ENCODE measurements at places on chromosomes 11 and 22. TPM values are rescaled to one million over a fixed set of nuclear protein-coding genes. Genes with fewer than 3 reads are reported as not detected.
A peak's percentile ranks its signal among the peaks of the same experiment; 100 is the strongest.

PNPLA3 gene
- not detected for total RNA-seq

GRCh38 chr11:32893093-32893342, 407 bp downstream of the QSER1 start:
- DNase-seq = no peak

DNA sequence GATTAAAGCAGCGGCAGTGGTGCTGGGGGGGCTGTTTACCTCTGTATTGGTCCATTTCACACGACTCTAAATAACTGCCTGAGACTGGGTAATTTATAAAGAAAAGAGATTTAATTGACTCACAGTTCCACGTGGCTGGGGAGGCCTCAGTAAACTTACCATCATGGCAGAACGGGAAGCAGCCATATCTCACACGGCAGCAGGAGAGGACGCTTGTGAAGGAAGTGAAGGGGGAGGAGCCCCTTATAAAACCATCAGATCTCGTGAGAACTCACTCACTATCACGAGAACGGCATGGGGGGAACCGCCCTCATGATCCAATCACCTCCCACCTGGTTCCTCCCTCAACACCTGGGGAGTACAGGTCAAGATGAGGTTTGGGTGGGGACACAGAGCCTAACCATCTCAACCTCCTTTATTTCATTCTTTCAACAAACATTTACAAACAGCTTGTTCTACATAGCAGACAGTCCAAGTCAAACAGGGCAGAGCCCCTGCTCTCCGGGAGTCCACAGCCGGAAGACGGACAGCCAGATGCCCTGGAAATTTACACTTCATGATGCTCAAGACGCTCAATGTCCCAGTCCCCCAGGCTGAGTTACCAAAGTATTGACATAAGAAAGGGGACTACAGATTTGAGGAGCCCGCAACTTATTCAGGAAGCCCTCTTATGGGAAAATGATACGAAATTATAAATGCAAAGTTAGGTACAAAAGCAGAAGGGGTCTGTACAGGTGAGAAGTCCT, 26.3 kb upstream of the HMGXB4 start:
- peak; percentile 42 for DNase-seq

DNA sequence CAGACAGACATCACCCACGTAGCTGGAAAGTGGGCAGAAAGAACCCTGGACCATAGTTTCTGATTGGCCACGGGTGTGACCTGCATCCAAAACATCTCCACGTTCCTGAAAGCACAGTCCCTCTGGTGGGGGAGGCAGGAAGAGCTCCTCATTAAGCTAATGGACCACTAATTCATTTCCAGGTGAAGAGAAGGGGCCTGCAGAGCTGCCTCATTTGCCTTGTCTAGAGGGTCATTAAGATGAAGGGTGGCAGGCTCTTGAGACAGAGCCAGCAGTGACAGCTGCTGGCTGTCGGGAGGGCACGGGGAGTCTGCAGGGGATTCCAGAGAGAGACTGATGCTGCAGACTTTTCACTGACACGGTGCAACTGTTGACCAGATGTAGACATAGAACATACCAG, 149.6 kb upstream of the OPCML start:
- DNase-seq = no peak

DNA sequence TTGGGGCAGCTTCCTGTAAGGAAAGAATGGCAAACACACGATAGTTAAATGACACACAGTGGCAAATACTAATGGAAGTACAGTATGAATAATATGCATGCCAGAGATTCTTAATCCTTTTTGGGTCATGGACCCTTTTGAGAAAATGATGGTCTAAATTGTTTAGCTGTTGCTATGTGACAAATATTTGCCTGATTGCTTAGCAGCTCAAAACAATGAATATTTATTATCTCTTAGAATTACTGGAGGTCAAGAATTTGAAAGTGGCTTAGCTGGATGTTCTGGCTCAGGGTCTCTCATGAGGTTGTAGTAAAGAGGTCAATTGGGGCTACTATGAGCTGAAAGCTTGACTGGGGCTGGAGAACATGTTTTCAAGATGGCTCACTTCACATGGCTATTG, 69.7 kb downstream of the FANCF start:
- no peak for DNase-seq

DNA sequence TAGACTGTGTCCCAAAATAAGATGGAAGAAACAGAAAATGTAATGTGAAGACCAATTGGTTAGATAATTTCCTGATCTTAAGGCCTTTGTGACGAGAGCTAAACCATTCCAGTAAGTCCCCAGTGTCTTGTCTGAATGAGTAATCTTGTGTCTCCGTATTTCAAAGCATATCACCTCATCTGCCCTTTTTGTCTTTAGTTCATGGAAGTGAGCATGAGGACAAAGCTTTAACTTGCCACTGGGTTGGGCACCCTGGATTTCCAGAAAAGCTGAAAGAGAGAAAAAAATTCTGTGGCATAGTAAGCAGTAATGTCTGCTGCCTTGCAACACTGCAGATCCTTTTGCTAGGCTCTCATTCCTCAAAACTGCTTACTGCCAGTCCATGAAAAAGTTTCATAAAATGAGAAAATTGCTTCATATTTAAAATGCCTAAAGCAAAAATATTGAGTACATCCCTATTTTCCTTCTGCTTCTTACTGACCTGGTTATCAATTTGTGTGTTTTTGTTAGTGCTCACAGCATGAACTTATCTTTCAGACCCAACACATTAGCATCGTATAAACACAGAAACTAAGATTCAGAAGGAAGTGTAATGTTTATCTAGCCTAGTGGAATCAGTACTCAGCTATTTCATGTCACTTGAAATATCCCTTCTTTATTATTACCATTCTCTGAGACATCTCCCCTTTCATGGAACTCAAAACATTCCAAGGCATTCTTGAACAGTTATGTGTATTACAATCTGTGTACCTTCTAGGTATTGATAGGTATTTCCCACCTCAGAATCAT, 5.3 kb downstream of the CASP12 start:
- DNase-seq = no peak

DNA sequence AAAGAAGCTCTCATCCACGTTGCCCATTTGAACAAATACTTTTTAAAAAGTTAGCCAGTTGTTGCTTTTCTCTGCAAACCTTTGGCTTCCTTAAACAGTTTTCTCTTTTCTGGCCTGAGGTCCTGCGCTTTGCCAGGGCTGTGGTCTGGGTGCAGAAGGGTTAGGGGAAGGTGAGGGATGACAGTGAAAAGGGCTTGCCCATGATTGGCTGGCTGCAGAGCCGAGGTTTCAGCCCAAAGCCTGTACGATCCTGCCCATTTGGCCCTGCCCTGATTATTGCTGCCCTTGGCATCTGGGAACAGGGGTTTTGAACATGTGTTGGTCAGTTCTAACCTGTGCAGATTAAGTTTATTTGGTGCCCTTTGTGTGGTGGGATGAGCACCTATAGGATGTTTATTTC, 1.5 kb downstream of the INCENP start:
- peak; percentile 18 for DNase-seq

DNA sequence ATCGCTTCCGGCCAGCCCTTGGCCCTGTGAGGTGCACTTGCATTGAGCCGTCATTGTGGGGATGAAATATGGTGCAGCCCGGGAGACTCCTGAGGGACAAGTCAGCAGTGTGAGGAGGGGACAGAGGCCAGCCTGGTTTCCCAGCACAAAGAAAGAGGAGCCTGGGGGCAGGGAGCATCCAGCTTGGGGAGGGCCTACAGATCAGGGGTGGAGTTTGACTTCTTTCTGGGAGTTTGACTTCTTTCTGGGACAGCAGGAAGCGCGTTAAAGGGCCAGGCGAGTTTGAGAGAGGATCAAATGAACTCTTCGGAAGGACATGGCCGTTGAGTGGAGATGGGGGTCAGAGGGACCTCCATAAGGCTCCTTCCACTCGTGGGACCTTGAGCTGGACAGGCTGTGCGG, 91.9 kb downstream of the LRRC32 start:
- DNase-seq = no peak
